Effector memory CD4-positive, alpha-beta T cell (primary cell): ENCODE measurements at places on chromosomes 3 and 15.
A peak's percentile ranks its signal among the peaks of the same experiment; 100 is the strongest.

GRCh38 chr3:119677641-119677934, 382 bp upstream of the COX17 start:
- DNase-seq: no peak
- peaks cover 26% of the 10 kb centered on the region for H3K36me3 ChIP-seq
- peak overlapping the region; percentile 68 for H3K4me3 ChIP-seq

GRCh38 chr3:127077068-127077467, 94.2 kb downstream of the PLXNA1 start:
- DNase-seq: no peak
- H3K36me3 ChIP-seq: no peaks in the 10 kb centered on the region
- no peaks in the 10 kb centered on the region for H3K27me3 ChIP-seq
- H3K27ac ChIP-seq: no peak overlapping the region
- H3K4me3 ChIP-seq: no peak overlapping the region
- no peaks in the 10 kb centered on the region for H3K4me1 ChIP-seq

- no peak overlapping the region for H3K4me3 ChIP-seq
- no peaks in the 10 kb centered on the region for H3K27me3 ChIP-seq
- no peaks in the 10 kb centered on the region for H3K36me3 ChIP-seq
- H3K27ac ChIP-seq: no peak overlapping the region
These were observed 339.1 kb upstream of the RGMA start for GRCh38 chr15:93428150-93428549.

DNA sequence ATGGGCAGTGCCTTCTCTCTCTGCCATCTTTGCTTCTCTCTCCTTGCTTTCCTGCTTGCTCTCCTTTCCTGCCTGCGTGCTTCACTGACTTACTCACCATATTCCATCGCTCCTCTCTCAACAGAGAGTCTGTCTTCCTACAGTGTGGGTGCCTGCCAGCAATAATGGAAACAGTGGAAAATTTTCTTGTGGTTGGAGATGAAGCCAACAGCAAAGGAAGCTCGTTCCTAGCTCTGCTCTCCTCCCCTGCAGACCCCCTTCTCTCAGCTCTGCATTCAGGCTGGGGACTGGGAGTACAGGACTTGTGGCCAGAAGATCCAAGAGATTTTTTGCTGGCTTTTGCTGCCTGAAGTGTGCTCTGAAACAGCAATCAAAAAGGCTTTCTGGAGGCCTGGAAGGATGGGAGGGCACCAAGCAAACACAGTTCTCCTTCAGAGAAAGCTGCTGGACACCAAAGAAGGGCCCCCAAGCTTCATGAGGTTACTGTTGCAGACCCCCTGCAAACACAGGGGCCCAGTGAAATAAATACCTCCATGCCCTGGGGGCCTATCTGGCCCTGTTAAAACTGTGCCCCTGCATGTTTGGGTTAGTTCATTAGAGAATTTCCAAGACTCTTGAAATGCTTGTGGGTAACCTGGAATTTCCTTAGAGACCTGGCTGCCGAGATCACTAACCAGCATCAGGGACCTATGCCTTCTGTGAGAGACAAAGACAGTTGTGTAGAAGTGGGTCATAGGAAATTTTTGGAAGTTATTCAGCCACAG, 149.9 kb upstream of the RASGRP1 start:
- H3K4me3 ChIP-seq: no peak overlapping the region
- no peaks in the 10 kb centered on the region for H3K36me3 ChIP-seq
- DNase-seq: no peak

DNA sequence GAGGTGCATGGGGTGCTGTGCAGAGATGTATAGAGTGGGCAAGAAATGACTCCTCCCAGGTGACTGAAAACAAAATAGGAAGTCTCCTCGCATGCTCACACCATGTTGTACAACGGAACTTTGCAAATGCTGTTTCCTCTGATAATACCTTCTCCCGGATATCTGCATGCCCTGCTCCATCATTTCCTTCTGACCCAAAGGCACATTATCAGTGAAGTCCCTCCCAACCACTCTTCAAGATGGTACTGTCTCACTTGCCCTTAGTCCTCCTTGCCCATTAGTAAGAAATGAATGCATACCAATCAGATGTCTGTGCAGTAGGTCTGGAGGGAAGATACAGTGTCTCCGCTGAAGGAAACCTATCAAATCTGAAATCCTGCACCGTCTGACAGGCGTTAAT, 12.0 kb downstream of the TMED3 start:
- H3K36me3 ChIP-seq: peaks cover 48% of the 10 kb centered on the region
- no peaks in the 10 kb centered on the region for H3K4me1 ChIP-seq
- no peak overlapping the region for H3K27ac ChIP-seq
- no peak for DNase-seq
- H3K27me3 ChIP-seq: no peaks in the 10 kb centered on the region

GRCh38 chr3:156033428-156033827, 87.0 kb upstream of the KCNAB1 start:
- H3K4me1 ChIP-seq: no peaks in the 10 kb centered on the region
- H3K4me3 ChIP-seq: no peak overlapping the region
- no peak for DNase-seq
- no peak overlapping the region for H3K27ac ChIP-seq
- H3K36me3 ChIP-seq: no peaks in the 10 kb centered on the region

DNA sequence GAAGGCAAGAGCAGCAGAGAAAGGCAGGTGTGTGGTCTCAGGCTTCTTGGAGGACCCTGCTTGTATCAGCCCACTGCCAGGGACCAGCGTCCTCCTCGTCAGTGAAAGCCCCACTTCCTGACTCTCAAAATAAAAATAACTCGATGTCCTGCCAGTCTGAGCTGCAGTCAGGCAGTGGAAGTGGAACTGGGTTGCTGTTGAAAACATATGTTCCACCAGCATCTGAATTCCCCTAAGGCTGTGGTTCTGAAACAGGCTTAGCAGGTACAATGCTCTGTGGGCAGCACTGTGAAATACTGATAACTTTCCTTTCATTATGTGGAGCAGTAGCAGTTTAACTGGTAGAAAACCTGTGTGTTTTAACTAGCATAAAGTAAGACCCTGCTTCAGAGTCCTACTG, 121.6 kb upstream of the EIF1B start:
- no peak for DNase-seq

DNA sequence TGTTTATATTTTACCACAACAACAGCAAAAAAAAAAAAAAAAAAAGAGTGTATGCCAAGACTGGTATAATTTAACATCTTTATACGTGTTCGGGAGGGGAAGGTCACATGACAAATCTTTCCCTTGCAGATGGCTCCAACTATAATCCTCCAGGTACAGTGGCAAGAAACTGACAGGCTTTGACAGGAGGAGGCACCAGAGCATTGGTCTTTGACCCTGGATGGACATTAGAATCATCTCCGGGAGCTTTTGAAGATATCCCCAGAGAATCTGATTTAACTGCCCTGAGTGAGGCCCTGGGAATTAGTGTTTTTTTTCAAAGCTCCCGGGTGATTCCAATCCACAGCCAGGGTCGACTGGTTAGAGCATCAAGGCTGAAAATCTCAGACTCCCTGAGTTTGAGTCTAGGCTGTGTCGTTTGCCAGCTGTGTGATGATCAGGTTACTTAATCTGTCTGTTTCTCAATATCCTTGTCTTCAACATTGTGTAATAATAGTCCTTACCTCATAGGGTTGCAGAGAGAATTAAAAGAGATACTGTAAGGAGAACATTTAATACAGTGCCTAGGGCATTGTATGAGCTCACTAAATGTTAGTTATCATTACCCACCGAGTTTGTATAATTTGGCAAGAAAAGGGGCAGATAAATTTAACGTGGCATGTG, 8.9 kb upstream of the SEMA5B start:
- no peak overlapping the region for H3K27ac ChIP-seq
- H3K27me3 ChIP-seq: no peaks in the 10 kb centered on the region
- no peak for DNase-seq
- H3K4me3 ChIP-seq: no peak overlapping the region
- no peaks in the 10 kb centered on the region for H3K4me1 ChIP-seq
- no peaks in the 10 kb centered on the region for H3K36me3 ChIP-seq

- DNase-seq: no peak
- no peak overlapping the region for H3K27ac ChIP-seq
- H3K4me1 ChIP-seq: no peaks in the 10 kb centered on the region
- no peaks in the 10 kb centered on the region for H3K27me3 ChIP-seq
- no peak overlapping the region for H3K4me3 ChIP-seq
These were observed 30.2 kb downstream of the NCEH1 start for GRCh38 chr3:172680684-172681083.
